Suppressor macrophage (primary cell): ENCODE measurements at places on chromosomes 2 and 18.

DNA sequence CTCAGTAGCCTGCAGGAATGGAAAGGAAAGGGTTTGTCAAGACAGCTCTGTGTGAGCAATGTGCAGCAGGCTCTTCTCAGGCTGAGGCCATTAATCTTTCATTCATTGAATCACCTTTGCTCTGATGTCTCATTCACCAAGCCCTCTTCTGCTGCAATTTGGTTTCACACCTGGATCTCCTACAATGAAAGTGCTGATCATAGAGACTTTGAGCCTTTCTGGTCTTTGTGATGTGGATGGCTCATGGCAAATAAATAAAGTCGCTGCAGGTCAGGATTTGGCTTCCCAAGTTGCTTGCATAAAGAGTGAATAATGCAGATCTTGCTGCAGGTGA lies 95.8 kb upstream of the SPRED2 start:
- DNase-seq: no peak

- DNase-seq: no peak
Measured at GRCh38 chr2:45731141-45731540, 79.7 kb downstream of the PRKCE start.

- no peak for DNase-seq
Measured at GRCh38 chr18:55983433-55983832, 395.4 kb upstream of the TCF4 start.

DNA sequence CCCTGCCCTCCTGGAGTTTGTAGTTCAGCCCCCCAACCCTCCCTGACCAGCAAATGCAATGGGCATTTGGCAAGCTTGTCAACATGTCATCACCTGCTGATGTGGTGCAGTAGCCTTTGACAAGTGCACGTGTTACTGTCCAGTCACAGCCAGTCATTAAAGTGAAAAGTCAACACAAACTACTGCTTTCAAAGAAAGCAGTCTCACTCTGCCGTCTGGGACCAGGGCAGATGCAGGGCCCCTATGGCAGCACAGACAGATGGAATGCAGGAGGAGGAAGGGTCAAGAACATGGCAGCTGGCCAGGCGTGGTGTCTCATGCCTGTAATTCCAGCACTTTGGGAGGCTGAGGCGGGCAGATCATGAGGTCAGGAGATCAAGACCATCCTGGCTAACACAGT lies 222.4 kb upstream of the OSR1 start:
- no peak for DNase-seq

GRCh38 chr2:217182926-217183325 lies 323.1 kb upstream of the TNP1 start:
- no peak for DNase-seq
